ENCODE measurements at places on chromosomes 12 and 14. TPM values are rescaled to one million over a fixed set of nuclear protein-coding genes. Genes with fewer than 3 reads are reported as not detected.
A peak's percentile ranks its signal among the peaks of the same experiment; 100 is the strongest.

- DNase-seq: no peak
- no peaks in the 10 kb centered on the region for H3K27me3 ChIP-seq
- H3K36me3 ChIP-seq: peaks cover 45% of the 10 kb centered on the region
- H3K4me1 ChIP-seq: no peaks in the 10 kb centered on the region
- no peak overlapping the region for H3K27ac ChIP-seq
These were observed 46.6 kb upstream of the TPH2 start for GRCh38 chr12:71892059-71892458.

MMP17 gene
- 32.2 TPM for total RNA-seq

ZFHX2 gene
- total RNA-seq: 0.76 TPM

GRCh38 chr14:94689218-94689984 is 77.2 kb downstream of the SERPINA3 start:
- no peaks in the 10 kb centered on the region for H3K36me3 ChIP-seq
- no peaks in the 10 kb centered on the region for H3K4me1 ChIP-seq
- no peak overlapping the region for H3K27ac ChIP-seq
- no peak for DNase-seq
- no peaks in the 10 kb centered on the region for H3K27me3 ChIP-seq

DNA sequence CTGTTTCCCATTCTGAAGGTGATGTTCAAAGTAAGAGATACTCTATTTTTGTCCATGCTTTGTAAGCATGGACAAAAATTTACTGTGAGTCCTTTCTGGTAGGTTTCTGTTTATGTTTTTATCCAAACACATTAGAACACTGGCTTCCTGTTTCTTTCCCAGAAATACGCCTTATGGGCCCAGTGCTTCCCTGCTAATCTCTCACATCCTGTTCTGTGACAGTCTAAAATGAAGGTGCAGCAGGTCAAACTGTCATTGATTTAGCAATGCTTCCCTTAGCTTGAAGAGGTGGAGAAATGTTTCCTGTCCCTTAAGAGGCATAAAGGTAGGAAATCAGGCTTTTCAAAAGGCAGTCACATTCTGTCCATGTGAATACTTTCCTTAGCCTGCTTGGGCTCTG is 305.6 kb downstream of the RPS29 start:
- no peak for DNase-seq
- H3K36me3 ChIP-seq: no peaks in the 10 kb centered on the region
- no peaks in the 10 kb centered on the region for H3K27me3 ChIP-seq
- no peak overlapping the region for H3K27ac ChIP-seq

DNA sequence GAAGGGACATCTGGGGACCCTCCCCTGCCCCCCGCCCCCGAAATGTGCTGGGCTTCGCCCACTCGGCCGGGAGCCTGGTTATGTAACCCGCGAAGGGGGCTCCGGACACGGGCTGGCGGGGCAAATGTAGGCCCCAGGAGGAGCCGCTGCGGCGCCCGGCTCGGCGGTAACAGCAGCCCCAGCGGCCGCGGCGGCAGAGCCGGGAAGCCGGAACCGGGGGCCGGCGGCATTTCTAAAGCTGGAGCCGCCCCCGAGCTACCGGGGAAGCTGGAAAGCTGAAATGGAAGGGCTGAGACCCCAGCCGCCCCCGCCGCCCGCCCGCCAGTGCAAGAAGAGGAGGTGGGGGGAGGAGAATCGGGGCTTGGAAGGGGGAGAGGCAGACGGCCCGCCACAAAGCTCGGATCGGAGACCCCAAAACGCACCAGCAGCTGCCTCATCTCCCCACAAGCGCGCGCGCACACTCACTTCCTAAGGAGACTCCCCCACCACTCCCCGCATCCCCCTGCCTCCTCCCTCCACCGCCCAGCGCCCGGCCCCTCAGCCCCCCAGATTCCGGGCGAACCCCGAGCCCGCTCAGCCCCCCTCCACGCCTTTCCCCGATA is 1.5 kb downstream of the KDM2B start:
- peak overlapping the region; percentile 92 for H3K27ac ChIP-seq
- H3K4me3 ChIP-seq: peak overlapping the region; percentile 74
- H3K36me3 ChIP-seq: no peaks in the 10 kb centered on the region

WNT5B gene
- 0.53 TPM for total RNA-seq
